ENCODE measurements at places on chromosomes 3 and 15.

DNA sequence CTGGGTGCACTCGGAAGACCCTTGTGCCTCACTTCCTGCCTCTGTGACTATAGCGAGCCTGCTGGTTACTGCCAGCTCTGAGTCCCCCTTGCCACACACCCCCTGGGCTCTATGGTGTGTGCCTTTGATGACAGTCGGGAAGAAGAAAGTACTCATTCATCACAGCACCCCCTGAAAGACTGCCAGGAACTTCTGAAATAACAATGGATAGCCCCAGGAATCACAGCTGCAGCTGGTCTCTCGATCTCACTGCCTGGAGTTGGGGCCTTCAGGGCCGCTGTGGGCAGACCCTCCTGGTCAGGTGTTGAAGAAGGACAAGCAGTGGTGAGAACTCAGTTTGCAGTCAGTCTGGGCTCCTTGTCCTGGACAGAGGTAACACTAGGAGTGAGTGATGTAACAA lies 9.8 kb upstream of the RPP14 start:
- no peak for DNase-seq

GRCh38 chr15:36617529-36618196 lies 38.2 kb downstream of the CDIN1 start:
- no peak for DNase-seq

- no peak for DNase-seq
These were observed 33.1 kb downstream of the RAB11A start for GRCh38 chr15:65902373-65902772.

- DNase-seq, result no peak
These were observed 215.0 kb downstream of the TPRG1 start for GRCh38 chr3:189386739-189387138.

GRCh38 chr3:153688301-153689120 lies 432.7 kb upstream of the ARHGEF26 start:
- DNase-seq, result no peak
